ENCODE measurements at places on chromosomes 1 and 21. TPM values are rescaled to one million over a fixed set of nuclear protein-coding genes. Genes with fewer than 3 reads are reported as not detected.
A peak's percentile ranks its signal among the peaks of the same experiment; 100 is the strongest.

- DNase-seq: no peak
These were observed 452.7 kb downstream of the KCNT2 start for GRCh38 chr1:196155586-196155985.

DNA sequence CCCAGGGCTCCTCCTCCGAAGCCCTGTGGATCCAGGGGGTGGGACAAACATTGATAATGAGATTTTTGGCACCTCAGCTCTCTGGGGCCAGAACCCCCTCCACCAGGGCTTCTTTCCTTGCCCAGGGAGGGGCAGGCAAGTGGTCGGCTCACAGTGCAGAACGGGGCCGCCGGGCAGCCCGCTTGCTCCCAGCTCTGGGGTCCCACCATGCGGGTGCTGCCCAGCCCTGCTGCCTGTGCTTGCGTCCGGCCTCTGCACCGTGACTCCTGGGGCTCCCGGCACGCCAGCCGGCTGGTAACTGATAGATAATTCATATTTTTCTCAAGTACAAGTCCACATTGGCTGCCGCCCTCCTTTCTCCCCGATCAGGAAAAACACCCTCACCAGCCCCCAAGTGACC lies 42.0 kb upstream of the CCDC27 start:
- DNase-seq: no peak

- peak; percentile 65 for DNase-seq
These were observed 331.6 kb downstream of the SRGAP2C start for GRCh38 chr1:121516234-121516967.

DNA sequence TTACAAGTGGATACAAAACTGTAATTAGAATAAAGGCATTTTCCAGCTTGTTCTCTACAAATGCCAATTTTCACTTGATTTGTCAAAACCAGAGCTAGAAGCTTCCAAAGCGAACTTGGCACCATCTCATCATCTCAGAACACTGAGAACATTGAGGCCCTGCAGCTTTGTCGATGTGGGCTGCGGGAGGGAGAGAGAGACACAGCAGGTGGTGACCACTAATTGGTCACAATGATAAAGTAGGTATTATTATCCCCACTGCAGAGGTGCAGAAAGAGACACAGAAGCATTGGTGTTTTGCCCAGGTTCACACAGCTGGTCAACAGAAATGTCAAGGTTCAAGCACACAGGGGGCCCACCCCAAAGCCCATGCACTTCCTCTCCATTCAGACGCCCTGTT lies 72.2 kb upstream of the KRTAP19-8 start:
- no peak for DNase-seq

DNA sequence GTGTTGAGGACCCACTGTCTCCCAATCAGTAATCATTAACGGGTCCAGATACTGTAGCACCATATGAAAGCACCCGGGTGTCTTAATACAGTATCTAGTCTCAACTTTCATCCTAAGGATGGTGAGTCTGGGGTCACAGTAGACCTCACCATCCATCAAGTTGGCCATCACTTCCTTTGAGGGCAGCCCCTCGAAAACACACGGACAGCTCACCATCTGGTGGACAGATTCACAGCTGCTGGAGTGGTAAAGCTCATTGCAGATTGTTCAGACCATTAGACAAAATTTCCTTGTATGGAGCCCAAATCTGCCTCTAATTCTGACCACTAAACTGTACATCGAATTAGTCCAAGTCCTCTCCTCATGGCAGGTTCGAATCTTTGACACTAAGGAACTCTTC lies 123.1 kb downstream of the PGBD5 start:
- no peak for DNase-seq

GRCh38 chr1:147641695-147642592 lies 28.4 kb downstream of the ACP6 start:
- DNase-seq: no peak

DNA sequence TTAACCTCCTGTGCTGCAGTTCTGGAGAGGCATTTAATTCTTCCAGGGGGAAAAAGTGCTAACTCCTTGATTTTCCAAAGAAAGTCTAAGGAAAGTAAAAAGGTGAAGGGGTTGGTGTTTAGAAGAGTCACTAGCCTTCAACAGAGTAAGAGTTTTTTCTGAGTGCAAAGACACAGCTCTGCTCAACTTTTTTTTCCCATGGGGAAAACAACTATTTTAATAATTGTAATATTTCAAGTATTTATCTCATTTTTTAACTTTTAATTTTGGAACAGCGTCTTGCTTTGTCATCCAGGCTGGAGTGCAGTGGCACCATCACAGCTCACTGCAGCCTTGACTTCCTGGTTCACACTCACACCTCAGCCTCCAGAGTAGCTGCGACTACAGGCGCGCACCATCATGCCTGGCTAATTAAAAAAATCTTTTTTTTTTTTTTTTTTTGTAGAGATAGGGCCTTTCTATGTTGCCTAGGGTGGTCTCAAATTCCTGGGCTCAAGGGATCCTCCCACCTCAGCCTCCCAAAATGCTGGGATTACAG lies 202.6 kb downstream of the APP start:
- no peak for DNase-seq

- no peak for DNase-seq
These were observed 626.5 kb downstream of the PTPRC start for GRCh38 chr1:199265319-199265718.

DNA sequence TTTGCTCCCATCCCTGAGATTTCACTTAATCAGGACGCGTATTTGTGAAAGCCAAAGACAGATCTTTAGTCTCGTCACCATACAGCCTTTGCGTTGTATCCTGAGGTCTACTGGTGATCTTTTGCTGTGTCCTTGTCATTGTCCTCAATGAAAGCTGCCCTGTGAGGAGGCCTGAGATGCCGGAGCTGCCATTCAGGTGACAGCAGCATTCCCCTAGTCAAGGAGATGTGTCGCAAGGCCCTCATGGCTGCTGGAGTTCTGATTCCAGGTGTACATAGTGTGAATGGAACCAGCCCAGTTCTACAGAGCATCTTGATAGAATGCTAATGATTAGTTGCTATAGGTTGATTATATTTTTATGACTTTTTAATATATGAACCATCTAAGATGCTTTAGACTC lies 24.1 kb downstream of the TTF2 start:
- no peak for DNase-seq

DNA sequence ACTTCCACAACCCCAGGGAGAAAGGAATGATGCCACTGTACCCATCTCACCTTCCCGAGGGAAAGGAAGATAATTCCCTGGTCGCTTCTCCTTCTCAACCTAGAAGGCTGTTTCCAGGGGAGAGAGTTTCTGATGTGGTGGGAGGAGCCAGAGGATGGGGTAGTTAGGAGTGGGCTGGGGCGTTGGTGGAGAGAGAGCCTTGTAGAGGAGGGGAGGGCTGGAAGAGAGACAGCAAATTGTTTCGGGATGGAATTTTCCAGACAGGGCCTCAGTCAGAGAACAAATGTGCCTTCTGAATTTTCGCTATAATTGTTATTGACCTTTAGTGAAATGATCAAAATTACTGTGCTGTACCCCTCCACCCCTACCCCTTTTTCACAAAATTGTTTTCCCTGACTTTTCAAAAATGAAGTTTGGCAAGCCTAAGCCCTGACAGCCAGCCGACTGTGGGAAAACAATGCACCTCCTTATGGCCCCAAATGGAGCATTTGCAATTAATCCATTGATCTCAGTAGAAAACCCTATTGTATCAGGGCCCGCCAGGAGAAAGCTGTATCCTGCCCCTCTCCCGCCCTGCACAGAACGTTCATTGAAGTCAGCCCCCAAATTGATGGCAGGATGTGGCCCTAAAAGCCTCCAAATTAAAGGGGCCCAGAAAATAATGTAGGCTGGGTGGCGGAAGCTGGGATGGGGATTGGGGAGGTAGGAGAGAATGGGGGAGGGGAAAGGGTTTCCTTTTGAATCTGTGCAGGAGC lies 69.1 kb upstream of the JUN start:
- no peak for DNase-seq

- DNase-seq: no peak
These were observed 14.1 kb upstream of the TIAM1 start for GRCh38 chr21:31358158-31358557.

DNA sequence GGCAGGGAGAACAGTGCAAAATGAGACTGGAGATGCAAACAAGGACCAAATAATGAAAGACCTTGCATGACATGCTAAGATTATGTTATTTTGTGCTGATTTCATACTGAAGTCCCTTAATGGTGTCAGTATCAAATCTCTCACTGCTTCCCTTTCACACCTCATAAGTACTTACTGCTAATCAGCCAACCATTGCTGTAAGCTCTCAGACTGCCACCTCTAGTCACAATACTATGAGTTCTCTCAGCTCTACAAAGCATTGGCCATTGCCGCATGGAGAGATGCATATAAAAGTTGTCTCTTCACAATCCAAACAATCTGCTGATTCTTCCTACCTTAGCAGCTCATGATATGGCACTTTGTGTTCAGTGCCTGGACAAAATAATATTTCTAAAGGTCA lies 375.4 kb downstream of the LTN1 start:
- DNase-seq: no peak

- DNase-seq: no peak
These were observed 1.5 kb downstream of the CORT start for GRCh38 chr1:10451287-10451686.

Gene BGLAP
- total RNA-seq: 2.4 TPM

DNA sequence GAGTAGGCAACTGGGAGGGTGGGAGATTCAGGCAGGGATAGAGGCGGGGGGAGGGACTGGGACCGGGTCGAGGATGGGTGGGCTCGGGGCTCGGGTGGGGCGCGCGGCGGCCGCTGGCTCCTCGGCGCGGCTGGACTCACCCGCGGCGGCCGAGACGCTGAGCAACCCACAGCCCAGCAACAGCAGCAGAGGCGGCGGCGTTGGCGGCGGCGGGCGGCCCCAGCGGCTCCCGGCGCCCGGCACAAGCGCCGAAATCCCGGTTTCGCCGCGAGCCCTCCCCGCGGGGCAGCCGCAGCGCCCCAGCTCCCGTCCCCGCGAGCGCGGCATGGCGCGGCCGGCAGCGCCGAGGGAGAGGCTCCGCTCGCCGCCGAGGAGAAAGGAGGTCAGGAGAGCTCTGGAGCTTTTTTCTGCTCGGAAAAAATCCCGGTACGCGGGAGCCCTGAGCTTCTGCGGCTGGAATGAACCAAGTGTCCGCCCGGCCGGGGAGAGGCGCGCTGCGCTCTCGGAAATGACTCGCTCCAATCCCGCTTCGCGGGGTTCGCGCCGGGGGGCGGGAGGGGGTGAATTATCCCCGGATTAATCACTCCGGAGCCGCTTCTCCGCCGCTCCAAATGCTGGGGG lies at the start of gene CSMD2:
Gene CSMD2, minus strand, starts transcription at position 460 of the 621 bp plus-strand sequence. Its CDS starts 133 bp downstream, at position 327.
- DNase-seq: peak; percentile 70

GRCh38 chr1:226097866-226098625 lies 35.5 kb downstream of the H3-3A start:
- no peak for DNase-seq

DNA sequence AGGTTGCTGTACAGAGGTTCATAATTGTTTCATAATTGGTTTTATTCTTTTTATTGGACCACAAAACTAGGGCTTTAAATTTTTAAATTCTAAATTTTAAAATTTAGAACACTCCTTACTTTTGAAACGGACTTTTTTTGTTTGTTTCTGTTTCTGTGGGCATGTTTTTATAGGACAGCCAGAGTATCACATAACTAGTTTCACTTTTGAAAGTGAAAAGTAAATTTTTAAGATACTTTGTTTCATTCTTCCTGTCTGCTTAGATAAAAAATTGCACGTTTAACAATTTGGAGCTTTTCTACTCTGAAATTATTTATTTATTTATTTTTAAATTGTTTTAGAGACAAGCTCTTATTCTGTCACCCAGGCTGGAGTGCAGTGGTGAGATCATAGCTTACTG lies 29.7 kb downstream of the MDM4 start:
- DNase-seq: no peak

Gene KRTAP19-4
- not detected for total RNA-seq

DNA sequence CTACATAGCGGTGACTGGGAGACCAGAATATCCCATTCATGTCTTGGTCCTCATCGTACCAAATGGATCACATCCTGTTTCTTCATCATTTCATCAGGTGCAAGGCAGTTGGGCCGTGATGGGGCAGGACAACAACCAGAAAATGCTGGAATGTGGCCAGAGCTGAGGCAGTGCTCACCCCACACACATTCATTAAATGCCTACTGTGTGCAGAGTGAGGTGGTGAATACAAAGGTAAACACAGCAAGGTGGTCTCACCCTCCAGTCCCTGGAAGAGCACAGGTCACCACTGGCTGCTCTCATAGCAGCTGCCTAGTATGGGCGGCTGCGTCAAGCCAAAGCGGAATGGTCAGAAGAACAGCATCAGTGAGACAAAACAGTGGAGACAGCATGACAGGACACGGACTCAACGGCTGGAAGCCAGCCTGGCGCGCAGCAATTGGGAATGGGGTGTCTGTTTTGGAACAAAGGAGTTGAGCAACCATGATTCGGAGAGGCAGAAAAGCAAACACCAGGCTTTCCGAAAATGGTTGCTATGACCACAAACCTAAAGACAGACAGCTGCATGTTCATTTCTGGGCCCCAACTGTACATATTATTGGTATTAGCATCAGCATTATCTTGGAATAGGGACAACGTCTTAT lies 5.6 kb upstream of the ADAMTSL4 start:
- DNase-seq: no peak

Gene PRAMEF7
- not detected for total RNA-seq

- no peak for DNase-seq
These were observed 3.2 kb upstream of the PARS2 start for GRCh38 chr1:54767526-54767925.
